ENCODE measurements at places on chromosomes 7 and 10. TPM values are rescaled to one million over a fixed set of nuclear protein-coding genes. Genes with fewer than 3 reads are reported as not detected.

The PCLO gene
- total RNA-seq: 20.4 TPM

The INMT gene
- total RNA-seq: 68.4 TPM

- H3K4me3 ChIP-seq: no peak overlapping the region
- no peak overlapping the region for H3K27ac ChIP-seq
- no peaks in the 10 kb centered on the region for H3K4me1 ChIP-seq
- no peaks in the 10 kb centered on the region for H3K27me3 ChIP-seq
- H3K36me3 ChIP-seq: no peaks in the 10 kb centered on the region
Observed at GRCh38 chr7:50396856-50397255, 53.3 kb downstream of the FIGNL1 start.

- no peaks in the 10 kb centered on the region for H3K4me1 ChIP-seq
- no peak overlapping the region for H3K4me3 ChIP-seq
- H3K27me3 ChIP-seq: no peaks in the 10 kb centered on the region
- no peak overlapping the region for H3K27ac ChIP-seq
- H3K36me3 ChIP-seq: no peaks in the 10 kb centered on the region
- DNase-seq: no peak
Observed at GRCh38 chr7:145700488-145700887, 416.1 kb upstream of the CNTNAP2 start.

GRCh38 chr7:24496036-24496435 is 77.2 kb upstream of the PALS2 start:
- H3K27ac ChIP-seq: no peak overlapping the region
- no peaks in the 10 kb centered on the region for H3K27me3 ChIP-seq
- DNase-seq: no peak
- H3K4me1 ChIP-seq: no peaks in the 10 kb centered on the region

The TRPV5 gene
- 2.1 TPM for total RNA-seq

GRCh38 chr7:134787064-134787463 is 7.6 kb downstream of the CALD1 start:
- DNase-seq: no peak
- H3K27ac ChIP-seq: peak overlapping the region; percentile 57
- no peaks in the 10 kb centered on the region for H3K36me3 ChIP-seq
- H3K4me1 ChIP-seq: peaks cover 17% of the 10 kb centered on the region

GRCh38 chr7:53340220-53340619 is 304.8 kb downstream of the POM121L12 start:
- no peak for DNase-seq
- H3K27ac ChIP-seq: no peak overlapping the region
- H3K27me3 ChIP-seq: no peaks in the 10 kb centered on the region
- no peaks in the 10 kb centered on the region for H3K36me3 ChIP-seq

Measured in testis (tissue), 5 donors.